ENCODE measurements at places on chromosomes 6 and 20.

DNA sequence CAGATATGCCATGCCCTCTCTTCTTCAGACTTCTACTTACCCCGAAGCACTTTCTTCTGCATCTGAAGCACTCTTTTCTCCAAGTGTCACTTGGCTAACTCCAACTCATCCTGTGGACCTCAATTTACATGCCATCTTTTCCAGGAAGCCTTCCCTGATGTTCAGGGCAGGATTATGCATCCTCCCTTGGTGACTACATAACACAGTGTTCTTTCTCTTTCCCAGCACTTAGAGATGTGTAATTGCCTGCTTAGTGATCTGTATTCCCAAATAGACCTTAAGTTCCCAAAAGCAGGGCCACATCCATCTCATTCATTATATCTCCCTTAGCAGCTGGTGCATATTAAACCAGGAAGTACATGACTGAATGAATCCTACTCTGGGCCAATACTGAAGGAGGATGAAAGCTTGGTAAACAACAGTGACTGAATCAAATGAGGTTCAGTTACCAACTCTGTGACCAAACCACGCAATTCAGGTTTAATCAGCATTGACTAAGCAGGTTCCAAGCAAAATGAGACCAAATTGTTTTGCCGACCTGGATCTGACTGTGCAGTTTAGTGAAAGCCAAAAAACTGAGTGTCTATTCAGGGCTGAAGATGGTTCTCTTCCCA lies 121.4 kb upstream of the TCF21 start:
- no peak for DNase-seq

DNA sequence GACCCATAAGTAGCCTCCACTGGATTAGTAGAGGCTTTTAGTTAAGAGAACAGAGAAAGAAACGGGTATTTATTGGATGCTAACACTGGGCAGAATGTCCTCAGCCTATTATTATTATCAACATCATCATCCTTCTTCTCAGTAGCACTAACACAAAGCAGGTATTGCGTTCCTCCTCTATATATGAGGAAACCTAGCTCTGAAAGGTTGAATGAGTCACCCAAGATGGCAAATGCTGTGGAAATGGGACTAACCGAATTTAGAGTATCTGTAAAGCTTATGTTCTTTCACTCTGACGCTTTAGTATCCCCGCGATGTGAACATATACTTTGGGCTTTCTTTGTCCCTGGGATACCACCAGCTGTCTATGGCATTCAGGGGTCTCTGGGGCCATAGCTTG lies 77.0 kb downstream of the ADTRP start:
- no peak for DNase-seq

GRCh38 chr6:126170978-126171382 lies 168.9 kb upstream of the CENPW start:
- no peak for DNase-seq

DNA sequence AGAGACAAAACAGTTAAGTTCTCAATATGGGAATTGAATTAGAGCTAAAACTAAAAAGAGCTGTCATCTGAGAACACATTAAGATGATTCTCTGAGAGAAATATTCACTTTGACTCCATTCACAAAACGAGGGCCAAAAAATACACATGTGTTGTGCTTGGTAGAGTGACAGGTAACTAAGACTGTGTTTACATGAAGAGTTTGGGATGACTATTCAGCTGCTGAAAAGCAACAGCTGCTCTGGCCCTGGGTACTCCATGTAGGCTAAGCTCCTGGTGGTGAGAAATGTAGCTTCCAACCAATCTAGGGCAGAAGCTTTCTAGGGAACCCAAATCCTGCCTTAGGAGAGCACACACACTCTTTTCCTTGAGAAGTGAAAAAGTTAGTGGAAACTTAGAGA lies 184.5 kb downstream of the COL21A1 start:
- DNase-seq: no peak

DNA sequence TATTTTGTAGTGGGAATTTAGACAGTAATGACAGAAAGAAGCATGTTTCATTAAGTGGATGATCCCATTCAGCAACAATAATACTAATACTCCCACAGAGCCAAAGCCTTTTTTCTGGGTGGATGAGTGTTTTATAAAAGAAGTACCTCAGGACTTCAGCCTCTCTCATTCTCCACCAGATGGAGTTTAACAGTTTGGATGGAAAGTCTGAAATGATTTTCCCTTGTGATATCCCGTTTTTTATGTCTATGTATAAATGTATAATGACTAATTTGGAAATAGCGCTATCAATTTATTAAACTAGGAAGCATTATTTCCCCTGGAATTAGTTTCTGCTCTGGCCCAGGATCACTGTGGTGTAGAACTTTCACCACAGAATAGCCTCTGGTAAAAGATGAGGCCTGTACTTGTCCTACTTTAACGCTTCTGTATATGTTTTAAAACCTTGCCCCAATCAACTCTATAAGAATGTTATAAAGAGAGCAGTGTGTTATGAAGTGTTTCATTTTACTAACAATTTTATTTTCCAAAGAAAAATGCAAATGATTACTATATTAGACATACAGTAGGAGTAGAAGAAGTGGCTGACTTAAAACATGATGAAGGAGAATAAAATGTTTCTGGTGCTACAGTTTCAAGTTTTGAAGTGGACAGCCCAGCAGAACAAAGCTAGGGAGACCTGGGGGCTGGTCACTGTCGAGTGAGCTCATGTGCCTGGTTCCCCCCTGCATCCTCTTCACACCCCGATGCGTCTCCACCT lies 135.6 kb downstream of the HIVEP1 start:
- no peak for DNase-seq

All from GM19239 (cell line).